ENCODE measurements at places on chromosomes 7 and 10.

DNA sequence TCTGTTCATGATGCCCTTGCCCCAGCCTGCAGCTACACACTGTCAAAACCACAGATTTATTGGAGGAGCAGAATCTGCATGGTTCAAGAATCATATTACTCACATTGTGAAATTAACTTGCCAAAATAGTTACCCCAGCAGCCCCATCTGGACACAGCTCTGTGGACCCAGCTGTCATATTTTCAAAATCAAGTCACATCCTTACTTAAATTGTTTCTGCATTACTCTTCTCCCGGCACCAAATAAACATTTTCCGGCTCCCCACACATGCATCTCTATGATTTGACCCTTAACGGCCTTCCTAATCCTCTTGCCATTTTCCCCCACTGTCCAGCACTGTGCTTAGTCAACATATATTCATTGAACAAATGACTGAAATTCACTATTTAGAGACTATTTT lies 43.8 kb upstream of the GPR26 start:
- no peak for DNase-seq

- DNase-seq = no peak
Observed at GRCh38 chr10:122877264-122877663, 2.1 kb downstream of the FAM24B start.

- DNase-seq = peak; percentile 16
Observed at GRCh38 chr10:69088471-69088769, 517 bp downstream of the SRGN start.

- DNase-seq = no peak
Observed at GRCh38 chr10:114207349-114207748, 28.2 kb downstream of the TDRD1 start.
